ENCODE measurements at places on chromosomes 12 and 14.

- no peak for DNase-seq
Measured at GRCh38 chr14:20522332-20522731, 17.0 kb downstream of the RNASE10 start.

GRCh38 chr12:101795013-101795412, 35.7 kb downstream of the GNPTAB start:
- DNase-seq: peak; percentile 68

- no peak for DNase-seq
Measured at GRCh38 chr12:114746297-114747011, 62.5 kb upstream of the TBX3 start.

- no peak for DNase-seq
Measured at GRCh38 chr12:124493809-124494750, 73.3 kb downstream of the NCOR2 start.

- no peak for DNase-seq
Measured at GRCh38 chr12:29751676-29752075, 32.1 kb downstream of the TMTC1 start.

GRCh38 chr12:131613678-131614077, 97.2 kb upstream of the SFSWAP start:
- no peak for DNase-seq

DNA sequence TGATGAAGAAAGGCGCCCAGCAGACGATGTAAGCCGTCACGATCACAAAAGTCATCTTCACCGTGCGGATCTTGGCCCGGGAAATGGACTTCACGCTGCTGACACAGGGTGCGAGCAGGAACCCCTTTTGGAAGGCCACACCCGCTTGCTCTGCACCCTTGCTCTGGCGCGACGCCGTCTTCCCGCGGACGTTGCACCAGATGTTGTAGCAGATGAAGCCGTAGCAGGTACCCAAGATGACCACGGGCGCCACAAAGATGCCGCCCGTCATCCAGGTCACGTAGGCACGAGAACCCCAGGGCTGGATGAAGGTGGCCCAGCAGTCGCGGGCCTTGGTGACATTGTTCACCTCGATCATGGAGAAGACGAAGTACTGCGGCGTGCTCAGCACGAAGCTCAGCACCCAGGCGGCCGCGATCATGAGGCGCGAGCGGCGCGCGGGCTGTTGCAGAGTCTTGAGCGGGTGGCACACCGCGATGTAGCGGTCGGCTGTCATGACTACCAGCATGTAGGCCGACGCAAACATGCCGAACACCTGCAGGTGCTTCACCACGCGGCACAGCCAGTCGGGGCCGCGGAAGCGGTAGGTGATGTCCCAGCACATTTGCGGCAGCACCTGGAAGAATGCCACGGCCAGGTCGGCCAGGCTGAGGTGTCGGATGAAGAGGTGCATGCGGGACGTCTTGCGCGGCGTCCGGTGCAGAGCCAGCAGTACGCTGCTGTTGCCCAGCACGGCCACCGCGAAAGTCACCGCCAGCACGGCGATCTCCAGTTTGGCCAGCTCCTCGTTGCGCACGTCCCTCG, 890 bp downstream of the AVPR1A start:
- DNase-seq: no peak

DNA sequence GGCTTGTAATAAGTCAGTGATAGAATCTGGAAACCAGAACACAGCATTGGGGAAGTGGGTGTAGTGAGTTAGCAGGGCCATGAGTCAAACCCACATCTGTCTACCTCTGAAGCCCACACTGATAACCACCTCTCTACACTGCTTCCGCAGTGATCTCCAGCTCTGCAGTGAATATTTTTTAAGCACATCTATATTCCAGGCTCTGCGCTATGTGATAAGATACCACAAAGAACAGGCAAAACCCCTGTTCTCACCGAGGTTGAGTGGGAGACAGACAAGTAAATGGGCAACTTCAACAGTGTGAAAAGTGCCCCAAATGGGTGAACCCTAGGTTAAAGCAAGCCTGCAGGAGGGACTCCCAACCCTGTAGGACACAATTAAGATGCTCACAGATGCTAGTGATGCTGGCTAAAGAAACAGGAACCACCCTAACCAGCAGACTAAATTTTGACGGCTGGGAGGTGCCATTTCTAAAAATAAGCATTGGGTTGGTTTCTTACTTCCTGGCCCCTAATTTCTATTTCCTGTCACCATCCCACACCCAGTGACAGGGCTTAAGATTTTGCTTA, 375.0 kb downstream of the DPF3 start:
- peak; percentile 45 for DNase-seq

- DNase-seq: no peak
Measured at GRCh38 chr14:95713596-95714371, at the start of gene TCL1A. Gene TCL1A, minus strand, starts transcription at chr14:95714125. Its CDS starts 59 bp downstream, at chr14:95714066.

- DNase-seq: no peak
Measured at GRCh38 chr12:31337952-31338351, 12.0 kb upstream of the SINHCAF start.

DNA sequence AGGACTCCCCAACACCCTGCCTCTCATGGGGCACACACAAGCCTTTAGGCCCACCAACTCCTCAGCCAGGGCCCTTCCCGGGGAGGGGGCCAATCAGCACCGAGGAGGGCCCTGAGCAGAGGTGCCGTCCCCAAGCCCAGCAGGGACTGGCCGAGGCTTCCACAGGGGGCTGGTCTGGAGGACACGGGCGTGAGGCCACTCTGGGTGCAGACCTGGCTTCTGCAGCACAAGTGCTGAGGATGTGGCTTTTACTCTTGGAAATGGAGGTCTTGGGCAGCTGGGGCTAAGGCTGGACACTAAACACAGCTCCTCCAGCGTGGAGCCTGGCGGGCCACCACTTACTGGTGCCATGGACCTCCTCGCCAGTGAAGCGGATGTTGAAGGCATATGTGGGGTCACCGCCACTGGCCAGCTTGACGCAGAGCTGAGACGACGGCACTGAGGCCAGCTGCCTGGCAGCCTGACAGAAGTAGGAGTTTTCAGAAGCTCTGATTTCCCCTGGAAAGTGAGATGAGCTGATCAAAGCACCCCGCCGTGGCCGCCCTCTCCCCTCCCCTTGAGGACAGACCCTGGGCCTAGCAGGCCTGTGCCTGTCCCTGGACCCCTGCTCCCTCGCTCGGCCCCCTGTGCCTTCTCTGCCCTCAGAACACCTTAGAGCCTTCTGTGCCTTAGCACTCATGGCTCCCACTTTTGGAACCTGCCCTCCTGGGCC, 44.0 kb downstream of the TRAFD1 start:
- no peak for DNase-seq

- DNase-seq: no peak
Measured at GRCh38 chr14:96718407-96718806, 78.8 kb upstream of the VRK1 start.

- DNase-seq: peak; percentile 67
Measured at GRCh38 chr14:80850197-80850814, 91.2 kb downstream of the CEP128 start.

- DNase-seq: no peak
Measured at GRCh38 chr12:4435537-4435936, 10.1 kb downstream of the FGF6 start.

Measured in hematopoietic multipotent progenitor cell treated with erythropoietin and hydrocortisone succinate and interleukin-3 and kit ligand, for 8 days (in vitro differentiated cells).